ENCODE measurements at places on chromosomes 13 and 19.

GRCh38 chr13:96248103-96248502 is 158.2 kb downstream of the HS6ST3 start:
- no peak for DNase-seq

GRCh38 chr19:8355631-8356402 is 8.1 kb upstream of the ANGPTL4 start:
- no peak for DNase-seq

- no peak for DNase-seq
Observed at GRCh38 chr13:39350461-39350881, 252.5 kb downstream of the LHFPL6 start.

DNA sequence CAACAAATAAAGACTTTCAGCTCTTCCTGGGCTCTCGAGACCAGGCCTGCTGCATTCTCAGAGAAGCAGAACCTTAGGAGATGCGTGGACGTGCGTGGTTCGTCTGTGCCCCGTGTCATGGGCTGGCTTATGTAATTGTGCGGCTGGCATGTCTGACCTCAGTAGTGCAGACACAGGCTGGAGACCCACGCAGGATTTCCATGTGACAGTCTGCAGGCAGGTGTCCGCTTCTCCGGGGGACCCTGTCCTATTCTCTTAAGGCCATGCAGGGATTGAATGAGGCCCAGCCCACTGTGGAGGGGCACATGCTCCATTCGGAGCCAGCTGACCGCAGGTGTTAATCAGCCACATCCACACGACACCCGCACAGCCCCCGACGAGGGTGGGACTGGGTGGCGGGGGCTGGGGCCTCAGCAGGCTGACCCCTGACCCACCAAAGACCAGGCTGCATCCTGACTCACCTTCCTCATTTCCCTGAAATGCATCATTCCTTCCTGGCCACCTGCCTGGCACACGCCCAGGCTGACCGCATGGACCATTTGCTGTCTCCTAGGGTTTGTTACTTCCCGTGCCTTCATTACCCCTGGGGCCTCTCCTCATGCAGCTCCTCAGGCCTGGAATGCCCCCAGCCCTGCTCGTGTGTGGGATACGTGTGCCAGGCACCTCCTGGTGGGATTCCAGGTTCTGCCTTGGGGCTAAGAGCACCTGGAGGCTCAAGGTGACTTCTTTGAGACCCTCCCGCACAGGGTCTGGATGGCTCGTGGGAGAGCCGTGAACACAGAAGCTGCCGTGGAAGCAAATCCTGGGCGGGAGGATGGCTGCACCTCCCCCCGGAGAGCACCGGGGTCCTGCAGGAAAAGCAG is 10.7 kb upstream of the MCF2L start:
- no peak for DNase-seq

GRCh38 chr13:80513196-80513595 is 172.3 kb upstream of the SPRY2 start:
- no peak for DNase-seq

DNA sequence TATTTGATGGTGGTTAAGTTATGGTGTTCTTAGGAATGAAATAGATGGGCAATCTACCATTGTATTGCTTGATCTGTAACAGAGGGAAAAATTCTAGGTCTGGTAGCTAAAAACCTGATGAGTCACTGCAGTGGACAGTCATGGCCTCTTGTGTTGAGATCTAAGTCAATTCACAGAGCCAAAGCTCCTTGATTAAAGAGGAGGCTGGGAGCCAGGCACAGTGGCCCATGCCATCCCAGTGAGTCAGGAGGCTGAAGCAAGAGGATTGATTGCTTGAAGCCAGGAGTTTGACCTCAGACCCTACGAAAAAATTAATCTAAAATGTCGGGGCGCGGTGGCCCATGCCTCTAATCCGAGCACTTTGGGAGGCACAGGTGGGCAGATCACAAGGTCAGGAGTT is 67.1 kb upstream of the KPNA3 start:
- DNase-seq, result no peak

DNA sequence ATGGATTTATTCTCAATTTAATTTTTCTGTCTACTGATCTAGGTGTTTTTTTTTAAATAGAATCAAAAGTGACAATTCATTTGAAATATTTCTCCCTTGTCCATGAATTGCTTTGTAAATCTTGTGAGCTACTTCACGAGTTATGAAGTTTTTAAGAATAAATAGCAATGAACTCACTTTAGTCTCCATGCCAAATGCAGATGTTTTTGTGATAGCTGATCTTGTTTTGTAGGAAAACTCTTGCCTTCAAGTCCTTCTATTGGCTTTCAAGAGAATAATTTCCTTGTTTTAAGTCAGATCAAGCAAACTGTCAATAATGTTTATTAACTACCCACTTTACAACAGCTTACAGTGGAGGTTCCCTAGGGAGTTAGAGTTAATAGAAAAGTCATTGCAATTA is 99.8 kb downstream of the ITGBL1 start:
- DNase-seq, result no peak

DNA sequence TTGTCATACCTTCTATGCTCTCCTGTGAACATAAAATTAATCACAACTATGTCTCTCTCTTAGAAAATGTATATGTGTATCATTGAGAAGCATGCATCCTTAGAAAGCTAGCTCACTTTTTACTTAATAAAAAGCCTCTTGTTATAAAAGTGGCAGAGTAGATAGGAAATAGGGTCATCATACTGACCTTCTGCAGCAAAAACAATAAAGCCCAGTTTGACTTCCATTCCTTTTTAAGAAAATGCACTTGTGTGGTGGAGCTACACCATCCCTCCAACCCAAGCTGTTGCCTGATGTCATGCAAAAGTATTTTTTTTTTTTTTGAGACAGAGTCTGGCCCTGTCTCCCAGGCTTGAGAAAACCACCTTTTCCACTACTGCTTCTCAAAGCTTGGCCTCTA is 393.3 kb downstream of the LIG4 start:
- no peak for DNase-seq

- DNase-seq, result no peak
Observed at GRCh38 chr13:28373810-28374209, 121.1 kb downstream of the FLT1 start.

GRCh38 chr19:32464279-32464678 is 58.7 kb downstream of the DPY19L3 start:
- no peak for DNase-seq

DNA sequence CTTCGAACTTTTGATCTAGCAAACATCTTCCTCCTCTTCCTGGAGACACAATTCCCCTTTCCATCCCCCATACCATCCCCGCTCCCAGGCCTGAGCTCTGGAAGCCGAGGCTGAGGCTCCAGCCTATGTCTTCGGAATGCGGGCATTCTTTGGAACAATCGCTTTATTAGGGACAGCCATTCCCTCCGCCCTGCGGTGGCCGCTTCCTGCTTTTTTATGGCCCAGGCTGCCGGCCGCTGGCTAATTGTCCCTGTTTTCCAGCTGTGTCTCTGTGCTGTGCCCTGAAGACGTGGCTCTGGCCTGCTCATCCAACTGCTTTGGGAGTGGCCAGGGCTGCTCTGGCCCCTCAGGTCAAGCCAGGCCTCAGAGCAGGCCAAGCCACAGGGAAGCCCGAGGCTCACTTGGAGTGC is 2.1 kb upstream of the CDX2 start:
- DNase-seq, result no peak

GRCh38 chr13:107271227-107271626 is 703.3 kb upstream of the ARGLU1 start:
- no peak for DNase-seq

DNA sequence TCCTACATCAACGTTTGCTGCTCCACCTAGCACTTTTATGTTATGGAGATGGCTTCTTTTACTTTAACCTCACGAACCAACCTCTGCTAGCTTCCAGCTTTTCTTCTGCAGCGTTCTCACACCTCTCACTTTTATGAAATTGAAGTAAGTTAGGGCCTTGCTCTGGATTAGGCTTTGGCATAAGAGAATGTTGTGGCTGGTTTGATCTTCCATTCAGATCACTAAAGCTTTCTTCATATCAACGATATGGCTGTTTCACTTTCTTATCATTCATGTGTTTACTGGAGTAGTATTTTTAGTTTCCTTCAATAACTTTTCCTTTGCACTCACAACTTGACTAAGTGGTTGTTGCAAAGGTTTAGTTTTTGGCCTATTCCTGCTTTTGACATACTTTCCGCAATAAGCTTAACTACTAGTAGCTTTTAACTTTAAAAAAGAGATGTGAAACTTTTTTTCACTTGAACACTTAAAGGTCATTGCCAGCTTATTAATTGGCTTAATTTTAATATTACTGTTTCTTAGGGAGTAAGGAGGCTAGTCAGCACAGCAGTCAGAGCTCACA is 60.0 kb upstream of the SPRY2 start:
- DNase-seq, result no peak

DNA sequence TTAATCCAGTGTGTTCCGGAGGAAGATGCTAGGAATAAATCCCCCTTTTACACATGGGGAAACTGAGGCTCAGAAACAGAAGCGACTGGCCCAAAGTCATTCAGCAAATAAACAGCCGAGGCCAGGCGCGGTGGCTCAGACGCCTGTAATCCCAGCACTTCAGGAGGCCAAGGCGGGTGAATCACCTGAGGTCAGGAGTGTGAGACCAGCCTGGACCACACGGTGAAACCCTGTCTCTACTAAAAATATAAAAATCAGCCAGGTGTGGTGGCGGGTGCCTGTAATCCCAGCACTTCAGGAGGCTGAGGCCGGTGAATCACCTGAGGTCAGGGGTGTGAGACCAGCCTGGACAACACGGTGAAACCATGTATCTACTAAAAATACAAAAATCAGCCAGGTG is 11.6 kb upstream of the PLIN3 start:
- no peak for DNase-seq

DNA sequence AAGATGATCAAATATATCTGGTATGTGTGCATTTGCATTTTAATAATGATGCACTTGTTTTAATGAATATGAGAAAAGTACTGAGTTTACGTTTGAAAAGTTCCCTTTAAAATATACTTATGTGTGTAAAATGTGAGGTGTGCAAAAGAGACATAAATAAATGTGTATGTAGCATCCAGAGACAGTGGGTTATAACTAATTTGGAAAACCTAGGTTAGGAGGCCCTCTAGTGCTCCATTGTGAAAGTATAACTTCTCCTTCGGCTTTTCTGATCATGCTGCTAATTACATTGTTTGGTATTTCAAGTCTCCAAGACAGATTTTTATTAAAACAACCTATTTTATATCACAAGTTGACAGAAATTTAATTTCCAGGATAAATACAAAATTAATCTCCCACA is 30.1 kb downstream of the SCEL start:
- DNase-seq, result peak; percentile 16

DNA sequence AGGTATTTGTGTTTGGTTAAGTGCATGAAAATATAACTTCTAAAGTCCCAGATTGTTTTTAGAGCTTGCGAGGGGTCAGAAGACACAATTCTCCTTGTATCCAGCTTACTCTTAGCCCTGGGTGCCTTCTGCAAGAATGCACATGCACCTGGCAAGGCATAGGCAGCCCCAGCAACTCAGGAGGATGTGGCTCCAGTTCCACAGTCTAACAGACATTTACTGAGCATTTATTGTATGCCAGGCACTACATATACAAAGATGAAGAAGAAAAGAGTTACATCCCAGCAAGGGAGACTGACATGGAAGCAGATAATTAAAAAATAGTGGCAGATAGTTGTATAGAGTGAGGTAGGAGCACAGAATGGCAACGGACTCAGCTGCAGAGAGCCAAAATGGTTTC is 101.1 kb upstream of the FRY start:
- no peak for DNase-seq

Measured in NCI-H1417 treated with DMSO at 0.1 percent for 48 hours (cell line).